Kidney tubule cell (primary cell): ENCODE measurements at places on chromosomes 12 and 14.

GRCh38 chr12:13390381-13390861, 193.9 kb downstream of the EMP1 start:
- DNase-seq: peak; percentile 96

DNA sequence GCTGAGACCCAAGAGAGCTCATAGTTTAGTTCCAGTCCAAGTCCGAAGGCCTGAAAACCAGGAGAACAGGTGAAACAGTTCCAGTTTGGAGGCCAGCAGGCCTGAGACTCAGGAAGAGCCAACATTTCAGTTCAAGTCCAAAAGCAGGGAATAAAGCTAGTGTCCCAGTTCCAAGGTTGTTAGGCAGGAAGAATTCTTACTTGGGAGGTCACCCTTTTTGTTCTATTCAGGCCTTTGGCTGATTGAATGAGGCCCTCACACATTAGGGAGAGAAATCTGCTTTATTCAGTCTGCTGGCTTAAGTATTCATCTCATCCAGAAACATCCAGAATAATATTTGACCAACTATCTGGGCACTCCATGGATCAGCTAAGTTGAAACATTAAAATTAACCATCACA, 294.6 kb downstream of the PCNX1 start:
- DNase-seq: no peak

GRCh38 chr14:73757876-73758391, 43.8 kb upstream of the PNMA1 start:
- DNase-seq: no peak

GRCh38 chr14:89912667-89913211, 41.8 kb downstream of the EFCAB11 start:
- peak; percentile 93 for DNase-seq

- no peak for DNase-seq
Observed at GRCh38 chr14:75723716-75724115, 62.7 kb downstream of the TTLL5 start.

- DNase-seq: peak; percentile 7
Observed at GRCh38 chr12:52494518-52494917, 1.5 kb upstream of the KRT6A start.

- no peak for DNase-seq
Observed at GRCh38 chr12:103247531-103247930, 248.2 kb downstream of the C12orf42 start.

DNA sequence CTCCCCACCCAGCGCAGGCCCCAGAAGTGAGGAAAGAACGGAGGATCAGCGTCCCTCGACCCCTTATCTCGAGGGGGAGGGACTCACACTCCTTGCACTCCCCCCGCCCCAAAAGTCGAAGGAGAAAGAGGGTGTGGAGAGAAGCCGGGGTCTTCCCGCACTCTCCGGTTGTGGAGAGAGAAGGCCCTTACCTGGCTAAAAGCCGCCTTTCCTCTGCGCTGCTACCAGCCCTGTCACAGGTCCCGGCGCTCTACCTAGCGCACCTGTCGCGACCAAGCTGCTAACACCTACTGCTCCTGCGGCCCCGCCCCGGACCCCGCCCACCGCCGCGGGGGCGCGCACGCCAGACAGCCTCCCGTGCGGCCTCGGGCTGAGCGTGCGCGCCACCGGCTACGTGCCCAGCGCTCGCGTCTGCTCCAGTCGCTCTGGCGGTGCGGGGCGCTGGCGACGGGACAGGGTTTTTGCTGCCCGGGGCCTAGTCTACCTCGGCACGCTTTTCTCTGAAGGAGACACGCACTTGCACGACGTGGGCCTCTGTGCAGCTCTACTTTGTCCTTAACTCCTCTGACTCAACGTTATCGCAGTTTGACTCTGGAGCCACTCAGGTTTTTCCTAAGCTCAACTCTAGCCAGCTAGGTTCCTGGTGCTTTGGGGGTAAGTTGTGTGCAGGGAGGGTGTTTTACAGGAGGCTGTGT, at the start of gene LIMA1:
TSS of gene LIMA1 (minus strand) at position 292 of the 695 bp plus-strand sequence. CDS start 34,769 bp downstream, outside the sequence.
- DNase-seq: peak; percentile 91

- DNase-seq: no peak
Observed at GRCh38 chr14:66380143-66380542, 106.0 kb upstream of the CCDC196 start.

- peak; percentile 54 for DNase-seq
Observed at GRCh38 chr12:6230321-6231110, 30.3 kb downstream of the CD9 start.

DNA sequence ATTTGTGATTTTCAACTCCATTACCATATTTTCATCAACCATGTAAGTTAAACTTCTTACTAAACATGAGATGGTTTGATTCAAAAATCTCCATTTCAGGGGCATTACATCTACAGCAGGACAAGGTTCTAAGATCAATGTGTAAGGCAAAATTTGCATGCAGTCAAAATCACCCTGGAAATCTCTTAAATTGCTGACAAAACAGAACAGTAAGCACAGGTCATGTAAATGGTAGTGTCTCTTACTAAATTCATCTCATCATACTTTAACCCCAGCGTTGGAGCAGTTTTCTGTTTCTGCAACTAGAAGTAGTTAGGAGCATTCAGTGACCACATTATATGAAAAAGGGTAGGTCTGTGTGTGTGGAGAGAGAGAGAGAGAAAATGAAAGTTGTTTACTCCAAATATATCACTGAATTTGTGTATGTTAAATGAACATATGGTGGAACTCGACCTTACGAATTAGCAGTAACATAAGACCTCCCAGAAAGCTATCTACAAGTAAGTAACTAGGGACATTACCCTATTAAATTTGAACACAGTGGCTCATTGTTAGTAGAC, 227.5 kb downstream of the SSPN start:
- DNase-seq: no peak

DNA sequence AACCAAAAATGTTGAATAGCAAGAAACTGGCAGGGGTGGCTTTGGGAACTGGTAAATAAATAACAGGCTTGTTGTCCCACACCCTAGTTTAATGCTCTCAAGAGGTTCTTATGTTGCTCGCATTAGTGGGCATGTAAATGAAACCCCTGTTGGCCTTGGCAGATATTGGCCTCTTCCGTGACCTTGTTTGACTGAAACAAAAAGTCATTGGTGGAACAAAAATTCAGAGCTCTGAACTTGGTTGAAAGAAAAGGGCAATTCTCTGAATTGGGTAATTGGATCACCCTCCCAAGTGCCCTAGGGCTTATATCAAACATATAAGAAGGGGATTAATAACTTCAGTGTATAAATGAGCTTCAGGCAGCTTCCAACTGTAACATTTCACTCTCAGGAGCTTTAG, 426.2 kb downstream of the ZFP36L1 start:
- no peak for DNase-seq

DNA sequence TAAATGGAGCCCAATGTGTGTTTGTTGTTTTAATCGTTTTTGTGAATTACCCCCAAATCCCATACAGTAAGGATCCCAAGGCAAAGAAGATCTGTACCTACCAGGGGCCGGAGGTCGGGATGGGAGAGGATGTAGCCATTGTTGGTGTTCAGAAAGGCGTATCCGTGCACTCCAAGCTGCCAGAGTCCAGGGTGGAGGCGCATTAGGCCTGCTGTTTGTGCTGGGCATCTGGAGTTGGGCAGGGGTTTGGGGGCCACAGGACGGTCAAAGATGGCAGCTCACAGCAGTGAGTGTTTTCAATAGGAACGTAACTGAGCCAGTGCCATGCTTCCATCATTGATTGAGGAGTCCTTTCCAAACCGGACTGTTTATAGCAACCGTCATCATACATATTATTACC, 40.2 kb downstream of the CACNA2D4 start:
- no peak for DNase-seq

- peak; percentile 71 for DNase-seq
Observed at GRCh38 chr12:2853626-2854025, 3.2 kb downstream of the TEX52 start.

DNA sequence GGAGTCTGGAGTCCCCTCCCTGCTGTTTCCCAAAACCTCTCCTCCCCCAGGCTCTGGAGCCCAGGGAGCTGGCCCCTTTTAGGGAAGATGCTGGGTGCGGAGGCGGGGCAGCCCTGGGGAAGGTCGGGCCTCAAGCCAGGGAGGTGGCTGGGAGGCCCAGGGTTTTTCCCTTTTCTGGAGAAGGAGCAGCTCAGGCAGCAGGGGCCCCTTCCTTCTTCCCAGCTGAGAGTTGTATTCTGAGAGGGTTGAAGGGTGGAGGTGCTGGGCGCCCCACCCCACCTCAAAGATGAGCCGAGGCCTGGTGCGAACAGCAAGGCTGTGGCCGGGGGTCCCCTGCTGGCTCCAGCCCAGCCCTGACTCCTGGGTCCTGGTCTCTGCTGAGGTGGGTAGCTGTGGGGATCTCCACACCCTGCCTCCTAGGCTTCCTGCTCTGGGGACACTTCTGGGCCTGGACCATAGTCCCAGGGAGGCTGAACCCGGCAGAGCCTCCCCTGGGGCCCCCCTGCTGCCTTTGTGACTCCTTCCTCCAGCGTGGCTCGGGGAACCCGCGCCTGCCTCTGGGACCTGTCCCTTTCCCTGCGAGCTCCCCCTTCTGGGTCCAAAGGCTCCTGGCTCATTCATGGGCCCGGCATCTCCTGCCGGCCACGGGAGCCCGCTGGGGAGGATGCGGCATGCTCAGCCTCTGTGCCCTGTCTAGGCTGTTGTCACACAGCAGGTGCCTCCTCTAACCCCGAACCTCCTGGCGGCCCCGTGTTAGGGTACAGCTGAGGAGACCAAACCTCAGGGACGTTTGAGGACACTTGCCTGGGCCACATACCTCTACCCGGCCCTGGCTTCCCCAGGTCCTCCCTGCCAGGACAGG, 4.4 kb downstream of the TRMT61A start:
- no peak for DNase-seq

- DNase-seq: peak; percentile 89
Observed at GRCh38 chr14:58738189-58738836, 100.6 kb downstream of the DACT1 start.

DNA sequence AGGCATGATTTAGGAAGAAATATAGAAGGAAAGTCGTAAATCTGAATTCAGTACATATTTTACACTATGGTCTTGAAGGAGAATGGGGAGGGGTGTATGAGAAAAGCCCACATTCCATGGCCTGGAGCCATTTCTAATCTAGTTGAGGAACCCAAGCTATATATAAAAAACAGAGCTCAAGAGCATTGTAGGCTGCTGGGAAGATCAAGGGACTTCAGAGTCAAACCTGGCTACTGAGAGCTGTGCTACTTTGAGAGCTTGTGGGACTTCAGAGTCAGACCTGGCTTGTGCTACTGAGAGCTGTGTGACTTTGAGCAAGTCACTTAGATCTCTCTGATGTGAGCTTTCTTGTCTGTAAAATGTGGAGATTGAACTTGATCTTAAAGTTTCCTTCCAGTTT, 58.7 kb downstream of the TBK1 start:
- DNase-seq: no peak

DNA sequence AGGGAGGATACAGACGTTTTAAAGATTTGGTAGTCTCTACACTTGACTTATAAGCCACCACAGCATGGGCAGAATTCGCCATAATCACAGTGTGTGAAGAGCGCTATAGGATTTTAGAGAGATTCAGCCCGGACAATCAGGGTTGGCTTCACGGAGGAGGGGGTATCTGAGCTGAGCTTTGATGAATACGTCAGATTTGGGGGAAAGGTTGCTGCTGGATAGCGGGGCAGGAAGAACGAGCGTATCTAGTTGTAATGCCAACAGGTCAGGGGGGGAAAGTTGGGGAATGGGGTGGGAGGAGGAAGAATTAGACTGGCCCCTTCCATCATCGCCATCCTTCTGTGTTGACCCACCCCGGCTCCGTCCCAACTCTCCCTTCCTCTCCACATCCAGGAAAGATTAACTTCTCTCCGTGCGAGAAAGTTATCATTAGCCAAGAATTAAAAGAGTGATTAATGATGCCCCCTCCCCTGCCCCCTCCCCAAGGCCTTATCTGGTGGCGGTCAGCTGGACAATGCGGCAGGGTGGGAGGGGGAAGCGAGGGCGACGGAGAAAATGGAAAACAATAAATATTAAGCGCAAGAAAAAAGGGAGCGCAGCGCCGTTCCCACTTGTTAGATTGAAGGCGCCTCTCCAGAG, 13.5 kb upstream of the GPATCH2L start:
- no peak for DNase-seq

GRCh38 chr12:109656743-109657142, 56.9 kb upstream of the FAM222A start:
- DNase-seq: no peak

DNA sequence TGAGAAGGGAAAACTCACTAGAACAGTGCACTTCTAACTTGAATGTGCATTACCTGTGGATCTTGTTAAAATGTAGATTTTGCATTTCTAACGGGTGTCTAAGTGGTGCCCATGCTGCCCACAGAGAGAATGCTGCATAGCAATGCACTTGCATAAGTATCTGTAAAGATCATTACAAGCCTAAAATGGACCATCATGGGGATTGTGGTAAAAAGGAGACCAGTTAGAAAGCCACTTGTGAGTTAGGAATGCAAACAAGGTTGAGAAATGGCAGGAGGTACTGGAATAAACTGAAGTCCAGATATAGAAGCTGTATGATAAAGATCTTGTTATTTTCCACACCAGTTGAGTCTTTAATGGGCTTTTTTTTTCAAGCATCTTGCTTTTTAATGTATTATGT, 18.8 kb downstream of the AVPR1A start:
- no peak for DNase-seq

DNA sequence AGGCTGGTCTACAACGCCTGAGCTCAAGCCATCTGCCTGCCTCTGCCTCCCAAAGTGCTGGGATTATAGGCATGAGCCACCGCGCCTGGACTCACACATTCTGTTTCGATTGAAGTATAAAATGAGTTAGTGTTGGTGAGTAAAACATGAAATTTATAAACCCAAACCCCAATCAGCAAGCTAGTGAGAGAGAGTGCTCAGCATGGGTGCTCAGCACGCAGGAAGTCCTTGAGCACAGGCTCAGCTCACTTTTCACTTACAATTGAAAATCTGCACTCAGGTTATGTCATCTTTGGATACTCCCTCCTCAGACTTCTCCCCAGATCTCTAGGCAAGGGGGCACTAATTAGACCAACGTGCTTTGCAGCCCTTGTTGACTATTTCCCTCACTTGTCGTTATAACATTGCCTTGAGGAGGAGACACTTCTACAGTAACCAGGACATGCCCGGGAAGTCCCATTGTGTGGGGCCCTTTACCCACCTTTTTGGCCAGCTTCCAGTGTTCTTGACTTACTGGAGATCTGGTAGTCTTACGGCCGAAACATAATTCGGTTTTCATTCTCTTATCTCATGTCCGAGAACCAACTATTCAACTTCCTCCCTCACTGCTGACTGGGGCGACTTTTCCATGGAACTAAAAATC, 68.5 kb upstream of the AMN1 start:
- DNase-seq: no peak

GRCh38 chr12:12334367-12335040, 15.5 kb downstream of the MANSC1 start:
- DNase-seq: peak; percentile 67
